CD4-positive, CD25-positive, alpha-beta regulatory T cell (primary cell): ENCODE measurements at places on chromosomes 6 and 20. TPM values are rescaled to one million over a fixed set of nuclear protein-coding genes. Genes with fewer than 3 reads are reported as not detected.

DNA sequence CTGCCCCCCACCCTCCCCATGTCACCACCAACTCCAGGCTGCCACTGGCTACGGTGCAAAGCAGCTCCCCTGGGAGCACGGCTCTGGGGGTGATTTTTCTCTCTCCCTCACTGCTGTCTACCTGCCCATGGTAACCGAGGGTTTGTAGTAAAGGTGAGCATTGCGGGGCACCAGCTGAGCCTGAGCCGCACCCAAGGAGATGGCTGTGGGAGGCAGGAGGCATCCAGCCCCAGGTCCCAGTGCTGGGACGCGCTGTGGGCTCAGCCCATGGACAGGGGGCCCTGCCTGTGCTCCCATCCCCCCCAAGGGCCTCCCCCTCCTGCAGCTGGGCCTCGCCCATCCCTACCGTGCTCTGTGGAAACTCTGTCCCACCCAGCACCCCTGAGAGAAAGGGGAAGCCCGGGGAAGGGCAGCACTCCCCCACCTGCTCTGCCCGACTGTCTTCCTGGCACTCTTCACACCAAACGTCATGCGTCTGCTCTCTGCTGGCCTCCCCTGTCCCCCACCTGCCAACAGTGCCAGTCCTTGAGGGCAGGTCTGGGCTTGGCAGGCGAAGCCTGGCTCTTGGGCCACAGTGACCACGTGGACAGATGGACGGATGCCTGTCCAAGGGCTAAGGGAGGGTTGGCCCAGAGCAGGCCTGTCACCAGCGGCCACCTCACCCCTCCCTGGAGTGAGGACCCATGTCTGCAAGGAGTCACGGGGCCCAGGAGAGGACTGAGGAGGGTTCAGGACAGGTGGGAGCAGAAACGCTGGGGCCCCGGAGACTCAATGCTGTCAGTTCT is 3.8 kb upstream of the CHRNA4 start:
- H3K4me3 ChIP-seq, result no peak overlapping the region
- no peak overlapping the region for H3K27ac ChIP-seq
- H3K36me3 ChIP-seq, result no peaks in the 10 kb centered on the region
- H3K27me3 ChIP-seq, result no peaks in the 10 kb centered on the region
- DNase-seq, result no peak

- H3K27me3 ChIP-seq, result no peaks in the 10 kb centered on the region
- no peak for DNase-seq
- no peaks in the 10 kb centered on the region for H3K36me3 ChIP-seq
- H3K4me1 ChIP-seq, result no peaks in the 10 kb centered on the region
- H3K4me3 ChIP-seq, result no peak overlapping the region
Measured at GRCh38 chr20:51928931-51929330, 126.6 kb upstream of the SALL4 start.

- no peak for DNase-seq
- H3K27me3 ChIP-seq, result peaks cover 4% of the 10 kb centered on the region
- H3K4me3 ChIP-seq, result no peak overlapping the region
- H3K4me1 ChIP-seq, result no peaks in the 10 kb centered on the region
Measured at GRCh38 chr6:119612911-119613381, 263.4 kb upstream of the MAN1A1 start.

DNA sequence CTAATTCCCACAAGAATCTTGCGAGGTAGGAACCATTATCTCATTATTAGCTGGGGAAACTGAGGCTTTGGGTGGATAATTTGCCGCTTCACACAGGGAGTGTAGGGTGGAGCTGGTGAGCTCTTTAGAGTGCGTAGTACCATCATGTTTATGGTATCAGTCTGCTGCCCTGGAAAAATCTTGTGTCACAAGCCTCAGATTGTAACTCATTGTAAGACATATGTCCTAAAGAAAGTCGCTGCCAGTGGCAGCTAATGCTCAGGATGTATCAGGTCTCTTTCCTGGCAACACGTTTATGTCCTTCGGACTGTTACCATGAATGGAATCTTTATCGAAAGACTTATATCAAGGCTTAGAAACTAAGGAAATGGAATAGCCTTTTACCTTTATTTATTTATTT is 1.9 kb downstream of the ZFAND3 start:
- H3K27me3 ChIP-seq, result no peaks in the 10 kb centered on the region
- peak overlapping the region; percentile 91 for H3K4me3 ChIP-seq
- no peak for DNase-seq
- H3K27ac ChIP-seq, result no peak overlapping the region
- H3K4me1 ChIP-seq, result peaks cover 42% of the 10 kb centered on the region
- H3K36me3 ChIP-seq, result no peaks in the 10 kb centered on the region

- H3K36me3 ChIP-seq, result no peaks in the 10 kb centered on the region
- no peaks in the 10 kb centered on the region for H3K4me1 ChIP-seq
Measured at GRCh38 chr6:169229615-169230321, 23.9 kb downstream of the THBS2 start.

GRCh38 chr6:11120271-11121005 is 8.9 kb upstream of the ERVFRD-1 start:
- no peaks in the 10 kb centered on the region for H3K4me1 ChIP-seq
- no peak overlapping the region for H3K4me3 ChIP-seq
- no peaks in the 10 kb centered on the region for H3K27me3 ChIP-seq
- no peak for DNase-seq
- no peaks in the 10 kb centered on the region for H3K36me3 ChIP-seq
- H3K27ac ChIP-seq, result no peak overlapping the region

Gene KCNB1
- total RNA-seq, result not detected

Gene PDE10A
- not detected for total RNA-seq

Gene HMGCLL1
- total RNA-seq, result not detected

Gene DSP
- total RNA-seq, result not detected

Gene ZKSCAN3
- 2.3 TPM for total RNA-seq

Gene ANKRD66
- total RNA-seq, result not detected
